Kidney (tissue), 22 donors: ENCODE measurements at places on chromosomes 1 and 21. TPM values are rescaled to one million over a fixed set of nuclear protein-coding genes. Genes with fewer than 3 reads are reported as not detected.
A peak's percentile ranks its signal among the peaks of the same experiment; 100 is the strongest.

- no peaks in the 10 kb centered on the region for H3K27me3 ChIP-seq
- H3K4me1 ChIP-seq, result no peaks in the 10 kb centered on the region
- H3K4me3 ChIP-seq, result no peak overlapping the region
- no peaks in the 10 kb centered on the region for H3K36me3 ChIP-seq
These were observed 15.3 kb downstream of the UCK2 start for GRCh38 chr1:165842671-165843129.

Gene PAQR6
- total RNA-seq, result 4.2 TPM

GRCh38 chr1:20472860-20473711, 12.9 kb downstream of the CAMK2N1 start:
- peaks cover 5% of the 10 kb centered on the region for H3K4me1 ChIP-seq
- peak overlapping the region; percentile 1 for H3K27ac ChIP-seq
- peak overlapping the region; percentile 12 for H3K4me3 ChIP-seq
- peak; percentile 90 for DNase-seq
- no peaks in the 10 kb centered on the region for H3K27me3 ChIP-seq

DNA sequence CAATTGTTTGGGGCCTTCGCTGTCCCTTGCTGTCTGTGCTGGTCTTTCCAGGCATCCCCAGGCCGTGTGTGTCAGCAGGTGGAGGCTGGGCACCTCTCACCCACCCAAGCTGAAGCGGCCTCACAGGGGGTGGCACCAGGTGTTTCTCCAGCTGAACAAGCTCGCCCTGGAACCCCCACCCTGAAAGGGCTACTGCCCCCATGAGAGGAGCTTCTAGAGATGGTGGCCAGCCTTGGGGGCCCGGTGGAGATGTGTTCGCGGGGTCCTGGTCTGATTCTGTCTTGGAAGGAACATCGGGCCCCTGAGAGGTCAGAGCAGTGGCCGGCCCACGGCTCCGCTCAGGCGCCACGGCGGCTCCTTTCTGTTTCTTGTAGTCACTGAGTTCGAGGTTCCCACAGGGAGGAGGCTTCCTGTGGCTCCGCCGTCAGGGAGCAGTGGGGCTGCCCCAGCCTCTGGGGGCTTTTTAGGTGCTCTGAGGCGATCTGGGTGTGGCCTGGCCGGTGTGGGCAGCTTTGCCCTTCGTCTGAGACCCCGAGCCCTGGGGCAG, 46.9 kb downstream of the SKI start:
- H3K4me1 ChIP-seq, result peaks cover 74% of the 10 kb centered on the region
- DNase-seq, result no peak
- H3K4me3 ChIP-seq, result no peak overlapping the region
- peaks cover 3% of the 10 kb centered on the region for H3K36me3 ChIP-seq
- H3K27me3 ChIP-seq, result no peaks in the 10 kb centered on the region

DNA sequence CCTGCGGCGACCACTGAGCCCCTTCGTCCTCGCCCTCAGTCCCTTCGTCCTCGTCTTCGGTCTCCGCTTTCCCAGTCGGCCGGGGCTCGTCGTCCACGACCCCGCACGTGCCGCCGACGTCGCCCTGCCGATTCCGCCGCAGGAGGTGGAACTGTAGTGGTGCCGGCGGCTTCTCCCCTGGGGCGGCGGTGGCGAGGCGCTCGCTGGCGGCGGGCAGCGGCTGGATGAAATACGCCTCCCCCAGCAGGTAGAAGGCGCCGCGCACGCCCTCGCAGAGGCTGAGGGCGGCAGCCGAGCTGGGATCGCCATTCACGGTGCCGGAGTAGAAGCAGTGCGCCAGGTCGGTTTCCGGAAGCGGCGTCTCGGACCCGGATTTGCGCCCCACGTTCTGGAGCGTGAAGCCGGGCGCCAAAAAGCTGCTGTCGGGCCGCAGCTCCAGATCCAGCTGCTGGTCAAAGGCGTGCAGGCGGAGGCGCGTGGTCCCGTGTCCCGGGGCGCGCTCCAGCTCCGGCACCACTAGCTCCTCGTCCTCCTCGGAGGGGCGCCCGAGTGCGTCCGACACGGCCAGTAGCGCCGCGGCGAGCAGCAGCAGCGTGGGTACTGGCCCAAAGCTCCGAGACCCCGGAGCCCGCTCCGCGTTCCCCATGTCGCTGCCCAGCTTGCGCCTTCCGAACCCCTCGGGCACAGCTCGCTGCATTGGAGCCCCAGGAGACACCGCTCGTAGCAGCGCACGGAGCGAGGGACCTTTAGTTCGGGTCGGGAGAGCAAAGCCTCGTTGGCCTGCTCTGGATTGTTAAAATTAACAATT, 747 bp downstream of the ADAMTS1 start:
- H3K27ac ChIP-seq, result peak overlapping the region; percentile 88
- peak overlapping the region; percentile 92 for H3K4me3 ChIP-seq
- peak; percentile 79 for DNase-seq
- H3K4me1 ChIP-seq, result peaks cover 13% of the 10 kb centered on the region
- peaks cover 12% of the 10 kb centered on the region for H3K36me3 ChIP-seq

Gene ATP6V1G3
- 1.9 TPM for total RNA-seq

Gene CFHR5
- not detected for total RNA-seq

DNA sequence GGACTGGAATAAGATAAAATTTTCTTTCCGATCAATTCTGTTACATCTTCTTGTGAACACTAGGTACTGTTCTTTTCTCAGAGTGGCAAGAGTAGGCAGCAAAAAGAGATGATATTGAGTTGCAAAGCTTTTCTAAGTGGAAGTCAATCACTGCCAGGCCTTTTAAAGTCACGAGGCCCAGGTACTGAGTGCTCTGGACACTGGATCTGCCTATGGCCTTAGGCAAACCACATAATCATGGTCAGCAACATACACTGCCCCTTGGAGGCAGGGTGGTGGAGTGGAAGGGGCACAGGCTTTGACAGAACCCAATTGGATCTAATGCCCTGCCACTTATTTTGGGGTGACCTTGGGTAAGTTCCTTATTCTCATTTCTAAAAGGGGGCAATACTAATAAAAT, 41.5 kb downstream of the TSEN15 start:
- no peak overlapping the region for H3K4me3 ChIP-seq
- no peaks in the 10 kb centered on the region for H3K4me1 ChIP-seq
- no peak for DNase-seq
- H3K27me3 ChIP-seq, result no peaks in the 10 kb centered on the region
- H3K27ac ChIP-seq, result no peak overlapping the region

GRCh38 chr1:172650474-172651193, 8.3 kb upstream of the FASLG start:
- no peaks in the 10 kb centered on the region for H3K4me1 ChIP-seq
- DNase-seq, result no peak
- no peaks in the 10 kb centered on the region for H3K36me3 ChIP-seq

Gene HRNR
- not detected for total RNA-seq

- H3K27me3 ChIP-seq, result no peaks in the 10 kb centered on the region
- H3K4me3 ChIP-seq, result peak overlapping the region; percentile 81
- H3K36me3 ChIP-seq, result no peaks in the 10 kb centered on the region
- no peak for DNase-seq
- H3K4me1 ChIP-seq, result peaks cover 15% of the 10 kb centered on the region
These were observed 204 bp downstream of the CIART start for GRCh38 chr1:150282558-150282958.

Gene MTARC1
- 11.0 TPM for total RNA-seq

- H3K4me3 ChIP-seq, result no peak overlapping the region
- no peak overlapping the region for H3K27ac ChIP-seq
- peaks cover 11% of the 10 kb centered on the region for H3K4me1 ChIP-seq
- H3K36me3 ChIP-seq, result no peaks in the 10 kb centered on the region
These were observed 15.1 kb downstream of the RNF223 start for GRCh38 chr1:1058921-1059493.

DNA sequence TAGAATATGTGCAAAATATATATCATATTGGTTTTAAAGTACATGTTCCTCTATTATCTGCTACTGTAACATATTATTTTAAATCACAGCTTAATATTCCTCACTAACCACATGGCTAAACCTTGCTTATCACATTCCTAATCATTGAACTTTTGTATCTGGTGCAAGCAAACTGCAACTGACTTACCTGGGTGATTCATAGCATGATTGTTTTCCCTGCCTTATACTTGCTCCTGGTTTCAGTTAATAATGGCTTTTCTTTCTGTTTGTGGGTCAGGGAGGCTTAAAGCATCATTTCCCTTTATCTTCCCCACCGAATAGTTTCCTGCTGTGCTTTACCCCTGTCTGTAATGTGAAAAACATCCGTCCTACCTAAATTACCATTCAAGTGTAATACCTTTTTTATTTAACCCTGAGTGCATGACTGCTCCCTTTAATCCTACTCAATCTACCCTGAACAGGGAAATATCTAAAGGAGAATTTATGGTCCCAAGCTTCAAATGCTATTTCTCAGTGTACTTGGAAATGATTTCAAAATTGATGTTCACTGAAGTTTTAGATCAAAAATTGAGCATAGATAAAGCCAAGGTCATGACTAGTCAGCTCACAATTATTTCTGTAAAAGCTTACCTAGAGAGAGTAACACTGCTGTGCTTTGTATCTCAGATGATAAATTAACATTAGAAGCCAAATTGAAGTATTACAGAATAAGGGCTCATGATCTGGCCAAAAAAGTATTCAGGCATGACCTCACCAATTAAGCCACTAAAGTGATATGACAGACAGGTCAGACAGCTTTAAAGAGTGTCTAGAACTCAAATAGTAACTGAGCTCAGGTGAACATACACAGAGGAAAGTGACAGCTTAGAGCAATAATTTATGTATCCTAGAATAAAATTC, 507.1 kb downstream of the BRINP3 start:
- no peak overlapping the region for H3K4me3 ChIP-seq
- DNase-seq, result no peak
- H3K4me1 ChIP-seq, result no peaks in the 10 kb centered on the region
- no peaks in the 10 kb centered on the region for H3K27me3 ChIP-seq

DNA sequence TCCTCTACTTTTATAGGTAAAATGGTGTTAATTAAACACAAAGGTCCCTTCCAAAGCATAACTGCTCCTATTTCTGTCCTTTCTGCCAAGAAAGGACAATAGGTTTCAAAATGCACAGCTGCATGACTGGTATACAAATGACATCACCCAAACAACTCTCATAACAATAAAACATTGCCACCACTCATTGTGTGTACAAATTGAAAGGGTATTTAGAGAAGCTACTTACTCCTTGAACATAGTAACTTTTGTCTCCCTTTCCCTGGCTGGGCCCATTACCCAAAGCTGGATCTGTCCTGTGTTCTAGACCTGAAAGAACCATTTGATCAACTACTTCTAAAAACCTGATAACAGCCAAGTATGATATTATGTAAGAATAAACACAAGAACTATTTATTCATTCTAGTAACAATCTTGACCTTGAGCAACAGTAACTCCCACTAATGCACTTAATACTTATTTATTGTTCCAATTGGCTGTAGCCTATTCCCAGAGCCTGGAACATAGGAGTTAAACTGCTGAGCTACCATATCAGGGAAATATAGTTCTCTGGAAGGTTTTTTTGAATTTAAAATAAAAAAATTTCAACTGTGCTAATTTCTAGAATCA, 38.2 kb downstream of the TTLL7 start:
- no peak for DNase-seq
- no peaks in the 10 kb centered on the region for H3K4me1 ChIP-seq
- no peaks in the 10 kb centered on the region for H3K36me3 ChIP-seq
- H3K4me3 ChIP-seq, result no peak overlapping the region
- no peak overlapping the region for H3K27ac ChIP-seq
- H3K27me3 ChIP-seq, result no peaks in the 10 kb centered on the region

DNA sequence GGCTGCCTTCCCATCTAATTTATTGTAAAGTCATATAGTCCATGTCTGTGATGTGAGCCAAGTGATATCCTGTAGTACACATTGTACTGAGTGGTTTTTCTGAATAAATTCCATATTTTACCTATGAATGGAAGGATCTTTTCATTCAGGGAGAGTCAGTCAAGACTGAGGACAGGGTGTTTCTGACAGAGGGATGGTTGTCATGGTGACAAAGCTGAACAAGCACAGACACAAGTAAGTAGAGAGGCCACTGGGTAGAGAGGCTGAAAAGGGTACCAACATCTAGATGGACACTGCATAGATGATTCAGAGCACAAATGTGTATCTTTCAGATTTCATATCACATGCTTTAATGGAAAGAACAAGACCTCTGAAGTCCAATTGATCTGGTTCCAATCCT, 22.6 kb upstream of the IL20 start:
- H3K27me3 ChIP-seq, result no peaks in the 10 kb centered on the region
- no peaks in the 10 kb centered on the region for H3K36me3 ChIP-seq
- no peaks in the 10 kb centered on the region for H3K4me1 ChIP-seq
- no peak for DNase-seq

DNA sequence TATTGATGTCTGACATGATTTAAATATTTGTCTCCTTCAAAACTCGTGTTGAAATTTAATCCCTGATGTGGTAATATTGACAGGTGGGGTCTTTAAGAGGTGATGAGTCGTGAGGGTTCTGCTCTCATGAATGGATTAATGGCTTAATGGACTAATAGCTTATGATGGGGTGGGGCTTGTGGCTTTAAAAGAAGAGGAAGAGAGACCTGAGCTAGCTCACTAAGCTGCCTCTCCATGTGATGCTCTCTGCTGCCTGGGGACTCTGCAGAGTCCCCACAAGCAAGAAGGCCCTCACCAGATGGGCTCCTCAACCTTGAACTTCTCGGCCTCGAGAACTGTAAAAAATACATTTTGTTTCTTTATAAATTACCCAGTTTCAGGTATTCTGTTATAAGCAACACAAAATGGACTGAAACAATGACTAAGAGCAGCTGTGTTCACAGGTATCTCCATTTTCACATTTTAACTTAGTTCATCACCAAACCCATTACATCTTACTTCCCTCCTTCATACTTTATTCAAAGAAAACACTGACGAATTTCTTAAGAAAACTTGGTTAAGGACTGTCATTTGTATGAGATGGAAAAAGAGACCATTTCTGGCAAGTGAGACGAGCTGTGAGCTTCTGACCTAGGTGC, 12.1 kb upstream of the AIM2 start:
- H3K27me3 ChIP-seq, result no peaks in the 10 kb centered on the region
- H3K27ac ChIP-seq, result no peak overlapping the region
- H3K4me3 ChIP-seq, result no peak overlapping the region
- no peaks in the 10 kb centered on the region for H3K36me3 ChIP-seq
- DNase-seq, result no peak
- no peaks in the 10 kb centered on the region for H3K4me1 ChIP-seq

- H3K36me3 ChIP-seq, result no peaks in the 10 kb centered on the region
- no peak for DNase-seq
- no peak overlapping the region for H3K4me3 ChIP-seq
- no peaks in the 10 kb centered on the region for H3K4me1 ChIP-seq
- no peaks in the 10 kb centered on the region for H3K27me3 ChIP-seq
- H3K27ac ChIP-seq, result no peak overlapping the region
These were observed 273.6 kb downstream of the RRAGC start for GRCh38 chr1:38585971-38586370.

Gene RGS2
- total RNA-seq, result 51.2 TPM

GRCh38 chr21:25563361-25564116, 43.7 kb downstream of the MRPL39 start:
- H3K27ac ChIP-seq, result no peak overlapping the region
- peaks cover 7% of the 10 kb centered on the region for H3K4me1 ChIP-seq
- peaks cover 2% of the 10 kb centered on the region for H3K36me3 ChIP-seq
- H3K4me3 ChIP-seq, result no peak overlapping the region
- no peak for DNase-seq
- H3K27me3 ChIP-seq, result no peaks in the 10 kb centered on the region

Gene NEK2
- 0.35 TPM for total RNA-seq

DNA sequence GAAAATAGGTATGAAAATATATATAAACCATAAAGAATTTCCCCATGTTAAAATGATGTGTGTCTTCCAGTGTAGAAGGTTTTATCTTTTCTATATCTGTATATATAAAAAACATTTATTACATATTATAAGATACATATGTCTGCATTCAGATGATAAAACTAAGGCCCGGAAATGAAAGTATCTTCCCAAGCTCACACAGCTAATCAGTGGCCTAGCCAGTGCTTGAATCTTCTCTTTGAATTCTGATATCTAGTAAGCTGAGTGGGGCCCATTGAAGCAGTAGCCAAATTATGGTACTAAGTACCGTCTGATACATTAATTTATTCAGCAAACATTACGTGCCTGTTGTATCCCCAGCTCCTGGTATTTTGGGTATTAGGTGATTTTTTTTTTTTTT, 28.6 kb downstream of the UCK2 start:
- H3K4me3 ChIP-seq, result no peak overlapping the region
- H3K27me3 ChIP-seq, result no peaks in the 10 kb centered on the region
- DNase-seq, result no peak
- peaks cover 19% of the 10 kb centered on the region for H3K4me1 ChIP-seq

Gene FLG2
- total RNA-seq, result not detected
